ENCODE measurements at places on chromosomes 1 and 21.
A peak's percentile ranks its signal among the peaks of the same experiment; 100 is the strongest.

- no peak for DNase-seq
Observed at GRCh38 chr21:29092102-29092959, 18.9 kb upstream of the CCT8 start.

GRCh38 chr1:71224741-71225377 lies 144.0 kb upstream of the ZRANB2 start:
- DNase-seq, result no peak

GRCh38 chr1:218967836-218968235 lies 205.8 kb upstream of the LYPLAL1 start:
- no peak for DNase-seq

DNA sequence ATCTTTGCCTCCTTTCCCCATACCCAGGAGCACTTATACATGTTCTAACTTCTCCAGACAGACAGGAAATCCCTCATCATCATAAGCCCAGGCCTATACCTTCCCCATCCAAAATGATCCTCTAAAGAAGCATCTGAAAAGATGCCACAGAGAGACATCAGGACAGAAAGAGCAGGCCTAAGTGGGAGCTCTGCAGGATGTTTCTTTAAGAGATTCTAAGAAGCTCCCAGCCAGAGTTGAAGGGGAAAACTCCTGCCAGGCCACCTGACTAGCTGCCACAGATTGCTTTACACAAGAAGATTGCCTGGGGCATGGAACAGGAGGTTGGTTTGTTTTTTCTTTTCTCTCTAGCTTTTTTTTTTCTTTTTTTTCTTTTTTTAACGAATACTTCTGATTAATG lies 275.8 kb downstream of the VAV3 start:
- DNase-seq, result no peak

DNA sequence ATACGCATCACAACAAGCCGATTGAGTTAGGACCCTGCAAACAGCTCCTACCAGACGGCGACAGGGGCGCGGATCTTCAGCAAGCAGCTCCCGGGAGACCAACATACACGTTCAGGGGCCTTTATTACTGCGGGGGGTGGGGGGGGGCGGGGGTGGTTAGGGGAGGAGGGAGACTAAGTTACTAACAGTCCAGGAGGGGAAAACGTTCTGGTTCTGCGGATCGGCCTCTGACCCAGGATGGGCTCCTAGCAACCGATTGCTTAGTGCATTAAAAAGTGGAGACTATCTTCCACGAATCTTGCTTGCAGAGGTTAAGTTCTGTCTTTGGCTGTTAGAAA lies 162.0 kb downstream of the RUNX1 start:
- no peak for DNase-seq

GRCh38 chr1:86153836-86154235 lies 2.7 kb downstream of the COL24A1 start:
- DNase-seq, result no peak

GRCh38 chr1:40758004-40758403 lies 25.6 kb upstream of the KCNQ4 start:
- no peak for DNase-seq

DNA sequence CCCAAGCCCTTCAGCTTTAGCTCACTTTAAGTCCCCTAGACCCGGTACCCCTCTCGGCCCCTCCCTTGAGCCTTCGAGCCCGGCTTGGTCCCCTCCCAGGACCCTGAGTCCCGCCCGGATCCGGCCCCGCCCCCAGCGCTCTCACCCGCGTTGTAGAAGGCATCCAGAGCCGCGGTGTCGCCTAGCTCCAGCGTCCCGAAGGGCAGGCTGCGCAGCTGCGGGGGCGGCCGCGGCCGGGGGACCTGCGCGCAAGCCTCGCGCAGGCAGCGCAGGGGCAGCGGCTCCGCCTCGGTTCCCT lies 699 bp downstream of the MAP3K6 start:
- DNase-seq, result no peak

DNA sequence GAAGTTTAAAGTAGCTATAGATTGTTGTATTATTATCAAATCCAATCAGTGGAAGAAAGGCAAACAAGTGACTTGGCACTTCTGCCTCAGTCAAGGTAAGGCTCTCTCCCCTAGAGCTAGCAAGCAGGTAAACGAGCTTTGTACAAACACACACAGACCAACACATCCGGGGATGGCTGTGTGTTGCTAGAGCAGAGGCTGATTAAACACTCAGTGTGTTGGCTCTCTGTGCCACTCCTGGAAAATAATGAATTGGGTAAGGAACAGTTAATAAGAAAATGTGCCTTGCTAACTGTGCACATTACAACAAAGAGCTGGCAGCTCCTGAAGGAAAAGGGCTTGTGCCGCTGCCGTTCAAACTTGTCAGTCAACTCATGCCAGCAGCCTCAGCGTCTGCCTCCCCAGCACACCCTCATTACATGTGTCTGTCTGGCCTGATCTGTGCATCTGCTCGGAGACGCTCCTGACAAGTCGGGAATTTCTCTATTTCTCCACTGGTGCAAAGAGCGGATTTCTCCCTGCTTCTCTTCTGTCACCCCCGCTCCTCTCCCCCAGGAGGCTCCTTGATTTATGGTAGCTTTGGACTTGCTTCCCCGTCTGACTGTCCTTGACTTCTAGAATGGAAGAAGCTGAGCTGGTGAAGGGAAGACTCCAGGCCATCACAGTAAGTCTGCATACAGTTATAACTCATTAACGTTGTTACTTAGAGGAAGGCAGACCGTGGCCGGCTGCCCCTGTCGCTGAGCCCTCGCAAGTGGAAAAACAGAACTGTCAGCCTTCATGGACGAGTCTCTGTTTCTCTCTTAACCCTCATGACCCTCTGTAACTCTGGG lies at the start of gene PALMD:
Gene PALMD (plus strand): TSS at position 415 of the 833 bp plus-strand sequence. CDS start 205 bp downstream, at position 620.
- DNase-seq, result no peak

DNA sequence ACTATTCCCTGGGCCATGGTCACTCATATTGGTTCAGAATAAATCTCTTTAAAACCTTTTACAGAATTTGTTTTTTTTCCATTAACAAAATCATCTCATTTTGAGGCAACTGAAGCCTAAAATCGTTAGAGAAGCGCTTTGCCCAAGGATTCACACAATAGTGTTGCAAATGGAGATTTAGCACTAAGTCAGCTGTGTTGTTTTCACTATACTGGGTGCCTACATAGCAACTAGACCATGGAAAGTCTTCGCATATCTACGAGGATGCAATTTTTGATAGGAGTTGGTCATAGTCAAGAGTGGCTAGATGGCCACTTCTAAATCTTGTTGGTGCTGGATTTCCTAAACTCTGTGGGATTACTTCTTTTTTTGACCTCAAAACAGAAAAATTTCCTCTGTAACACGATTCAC lies 530 bp upstream of the TIPRL start:
- DNase-seq, result no peak

DNA sequence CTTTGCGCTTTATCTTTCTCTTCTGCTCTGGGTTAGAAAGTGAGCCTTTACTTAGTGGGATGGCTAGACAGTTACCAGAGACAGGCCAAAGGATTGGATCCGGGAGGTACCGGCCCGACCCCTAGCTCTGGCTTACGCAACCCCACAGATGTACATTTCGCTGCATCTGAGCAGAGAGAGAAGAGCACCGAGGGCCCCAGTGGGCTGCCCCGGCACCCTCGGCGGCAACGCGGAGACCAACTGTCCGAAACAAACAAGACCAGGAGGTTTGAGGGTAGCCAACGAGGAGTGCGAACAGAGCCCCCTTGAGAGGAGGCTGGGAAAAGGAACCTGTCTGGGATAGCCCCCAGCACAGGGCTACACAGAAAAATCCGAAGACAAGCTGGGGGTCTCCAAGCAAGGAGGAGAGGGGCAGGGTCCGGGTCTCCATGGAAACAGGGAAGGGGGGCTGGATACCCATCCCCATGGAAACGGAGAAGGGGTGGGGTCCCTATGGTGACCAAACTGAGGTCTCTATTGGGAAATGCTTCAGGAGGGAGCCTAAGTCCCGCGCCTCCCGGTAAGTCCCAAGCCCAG lies 373 bp downstream of the MTF1 start:
- no peak for DNase-seq

GRCh38 chr1:220887520-220888416 lies 8.5 kb downstream of the HLX start:
- DNase-seq, result no peak

- DNase-seq, result peak; percentile 93
Observed at GRCh38 chr1:182279724-182280503, 111.7 kb downstream of the GLUL start.

DNA sequence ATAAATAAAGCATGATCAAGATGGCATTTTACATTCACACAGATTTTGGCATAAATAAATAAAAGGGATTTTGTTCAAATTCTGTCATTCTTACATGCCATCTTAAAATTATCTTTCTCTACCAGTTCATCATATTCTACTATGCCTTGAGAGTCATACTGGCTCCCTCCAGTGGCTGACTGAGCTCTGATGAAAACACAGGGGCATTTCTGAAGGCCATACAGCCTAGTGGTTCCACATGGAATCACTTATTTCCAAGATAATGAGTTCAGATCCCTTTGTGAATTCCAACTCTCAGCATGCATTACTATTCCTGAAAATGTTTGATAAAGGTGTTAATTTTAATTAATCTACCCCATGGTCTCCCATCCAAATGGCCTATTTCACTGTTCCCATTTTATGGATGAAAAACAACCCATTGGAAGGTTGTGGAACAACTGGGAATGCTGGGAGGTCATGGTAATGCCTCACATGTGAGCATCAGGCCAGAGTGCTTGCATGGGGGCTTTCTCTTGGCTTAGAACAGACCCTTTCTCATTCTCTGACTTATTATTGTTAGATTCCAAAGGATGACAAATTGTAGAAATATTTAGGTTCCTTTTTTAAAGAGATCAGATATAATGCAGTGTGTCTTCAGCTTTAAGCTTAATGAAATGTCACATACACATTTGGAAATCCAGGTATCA lies 622.4 kb upstream of the PKN2 start:
- DNase-seq, result no peak

- no peak for DNase-seq
Observed at GRCh38 chr1:18736958-18737357, 106.3 kb downstream of the PAX7 start.

GRCh38 chr1:238443687-238444086 lies 553.0 kb upstream of the ZP4 start:
- no peak for DNase-seq

- no peak for DNase-seq
Observed at GRCh38 chr21:22758478-22758877, 1760.3 kb downstream of the NCAM2 start.

GRCh38 chr1:228123505-228123904 lies 14.4 kb upstream of the MRPL55 start:
- DNase-seq, result no peak

DNA sequence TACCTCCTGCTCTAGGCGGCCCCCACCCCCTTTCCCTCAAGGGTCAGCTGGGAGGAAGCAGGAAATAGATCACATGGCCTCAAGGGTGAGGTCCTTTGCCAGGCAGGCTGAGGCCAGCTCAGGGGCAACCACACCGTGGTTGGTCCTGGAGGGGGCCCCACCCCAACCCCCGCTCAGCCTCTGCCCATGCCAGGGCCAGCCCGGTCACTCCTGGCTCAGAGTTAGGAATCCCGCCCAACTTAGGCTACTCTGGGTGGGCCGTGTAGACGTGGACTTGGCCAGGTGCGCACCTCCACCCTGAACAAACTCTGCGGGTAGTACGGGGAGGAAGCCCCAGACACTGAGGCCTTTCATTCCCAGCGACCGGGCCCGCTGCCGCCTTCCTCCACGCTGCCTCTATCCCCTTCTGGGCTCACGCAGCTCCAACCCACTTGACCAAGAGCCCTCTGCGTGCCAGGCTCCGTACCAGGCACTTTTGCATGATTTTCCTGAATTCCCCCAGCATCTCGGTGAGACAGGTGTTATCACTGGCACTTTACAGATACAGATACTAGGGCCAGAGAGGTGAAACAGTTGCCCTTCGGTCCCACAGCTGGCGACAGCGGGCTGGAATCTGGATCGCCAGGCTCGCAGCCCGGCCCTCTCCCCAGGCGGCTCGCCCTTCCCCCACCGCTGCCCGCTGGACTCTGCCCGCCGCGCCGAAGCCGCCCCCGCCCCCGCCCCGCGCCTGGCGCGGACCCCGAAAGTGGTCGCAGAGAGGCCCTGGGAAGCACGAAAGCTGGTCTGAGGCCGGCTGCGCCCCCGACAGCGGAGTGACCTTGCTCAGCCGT lies 769 bp downstream of the GALE start:
- no peak for DNase-seq

- DNase-seq, result no peak
Observed at GRCh38 chr1:205568135-205568468, 63.6 kb downstream of the CDK18 start.

GRCh38 chr1:247281001-247281574 lies 25.2 kb downstream of the VN1R5 start:
- no peak for DNase-seq

DNA sequence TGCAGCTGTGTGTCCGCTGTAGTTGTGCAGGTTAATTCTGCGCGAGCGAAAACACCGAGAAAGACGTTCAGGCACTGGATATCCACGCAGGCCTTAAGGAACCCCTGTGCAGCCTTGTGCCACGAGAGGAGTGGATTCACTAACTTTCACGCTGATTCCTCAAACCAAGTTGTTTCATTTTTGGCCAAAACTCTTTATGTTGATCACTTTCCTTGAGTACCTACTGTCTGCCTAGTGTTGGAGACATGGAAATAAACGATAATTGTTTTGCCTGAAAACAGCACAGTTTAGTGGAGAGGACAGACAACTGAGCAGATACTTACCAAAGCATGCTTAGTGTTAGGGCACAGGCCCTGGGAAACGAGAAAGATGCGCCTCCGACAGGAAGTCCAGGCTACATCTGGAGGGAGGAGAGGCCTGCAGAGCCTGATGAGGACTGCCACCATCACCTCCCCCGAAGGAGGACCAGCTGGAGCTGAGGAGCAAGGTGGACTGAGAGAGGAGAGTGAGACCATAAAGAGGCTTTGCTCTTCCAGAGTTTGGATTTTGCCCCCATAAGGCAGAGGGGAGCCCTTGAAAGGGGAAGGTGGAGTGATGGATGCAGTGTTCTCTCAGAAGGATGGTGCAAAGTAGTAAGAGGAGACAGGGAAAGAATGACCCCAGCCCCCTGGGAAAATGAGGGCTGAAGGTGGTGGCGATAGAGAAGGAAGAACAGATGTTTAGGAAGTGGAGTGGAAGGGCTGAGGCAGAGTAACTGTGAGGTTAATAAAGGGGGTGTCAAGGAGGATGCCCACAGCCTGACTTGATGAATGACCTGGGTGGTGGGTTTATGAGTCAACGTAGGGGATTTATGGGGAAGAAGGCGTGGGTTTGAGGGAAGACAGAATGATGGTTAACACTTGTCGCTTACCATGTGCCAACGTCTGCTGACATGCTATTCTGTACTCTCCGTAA lies 956 bp upstream of the SCAF4 start:
- DNase-seq, result peak; percentile 23

- no peak for DNase-seq
Observed at GRCh38 chr1:77290576-77290975, 8.8 kb downstream of the AK5 start.

DNA sequence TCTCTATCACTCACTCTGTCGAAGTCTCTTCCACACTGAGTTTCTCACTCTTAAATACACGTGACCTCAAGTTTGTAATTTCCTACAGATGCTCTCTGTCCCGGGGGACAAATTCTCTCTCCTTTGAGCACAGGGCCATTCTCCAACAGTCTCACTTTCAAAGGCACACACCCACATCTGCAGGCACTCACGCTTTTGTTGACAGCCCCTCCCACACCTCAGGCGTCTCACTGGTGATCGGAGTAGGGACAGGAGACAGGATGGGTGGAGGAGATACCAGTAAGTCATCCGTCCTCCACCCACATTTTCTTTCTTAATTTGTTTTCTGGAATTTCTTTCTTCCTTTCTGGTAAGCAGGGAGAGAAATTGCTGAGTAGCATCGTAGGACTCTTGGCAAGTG lies 40.6 kb upstream of the GREM2 start:
- DNase-seq, result no peak

Measured in caudate nucleus (tissue), 63 donors.